CD4-positive, alpha-beta T cell treated with Interleukin-4 for 4 hours (primary cell): ENCODE measurements at places on chromosomes 7 and 10.

DNA sequence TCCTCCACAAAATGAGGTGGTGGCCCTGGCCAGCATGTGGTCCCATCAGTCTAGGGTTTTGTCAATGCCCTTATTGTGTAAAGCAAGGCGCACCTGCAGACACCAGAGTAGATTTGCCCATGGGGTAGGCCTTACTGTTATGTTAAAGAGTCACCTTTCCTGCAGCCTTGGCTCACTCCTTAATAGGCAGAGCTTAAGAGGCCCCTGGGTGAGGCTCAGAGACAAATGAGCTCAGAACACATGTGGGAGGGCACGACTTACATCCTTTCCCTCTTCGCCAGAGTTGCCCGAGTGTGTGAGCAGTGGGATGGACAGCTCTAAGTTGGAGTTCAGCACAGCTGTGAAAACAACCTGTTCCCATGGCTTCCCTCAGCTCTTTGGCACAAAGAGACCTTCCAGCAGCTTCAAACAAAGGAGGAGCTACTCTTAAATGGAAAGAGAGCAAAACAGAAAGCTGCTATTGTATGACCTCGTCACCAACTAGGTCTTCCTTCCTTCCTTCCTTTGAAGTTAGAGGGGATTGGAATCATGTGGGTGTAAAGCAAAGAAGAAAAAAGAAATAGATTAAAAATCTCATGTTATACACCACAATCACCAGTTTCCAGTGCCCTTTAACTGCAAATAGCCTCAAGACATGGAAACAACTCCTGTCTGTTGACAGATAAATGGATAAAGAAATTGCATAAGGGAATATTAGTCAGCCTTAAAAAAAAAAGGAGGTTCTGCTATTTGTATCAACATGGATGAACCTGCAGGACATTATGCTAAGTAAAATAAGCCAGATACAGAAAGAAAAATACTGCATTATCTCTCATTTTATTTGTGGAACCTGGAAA, 11.9 kb upstream of the XPNPEP1 start:
- DNase-seq: peak; percentile 25

- DNase-seq: no peak
Observed at GRCh38 chr10:80464557-80465450, 10.7 kb downstream of the TSPAN14 start.

DNA sequence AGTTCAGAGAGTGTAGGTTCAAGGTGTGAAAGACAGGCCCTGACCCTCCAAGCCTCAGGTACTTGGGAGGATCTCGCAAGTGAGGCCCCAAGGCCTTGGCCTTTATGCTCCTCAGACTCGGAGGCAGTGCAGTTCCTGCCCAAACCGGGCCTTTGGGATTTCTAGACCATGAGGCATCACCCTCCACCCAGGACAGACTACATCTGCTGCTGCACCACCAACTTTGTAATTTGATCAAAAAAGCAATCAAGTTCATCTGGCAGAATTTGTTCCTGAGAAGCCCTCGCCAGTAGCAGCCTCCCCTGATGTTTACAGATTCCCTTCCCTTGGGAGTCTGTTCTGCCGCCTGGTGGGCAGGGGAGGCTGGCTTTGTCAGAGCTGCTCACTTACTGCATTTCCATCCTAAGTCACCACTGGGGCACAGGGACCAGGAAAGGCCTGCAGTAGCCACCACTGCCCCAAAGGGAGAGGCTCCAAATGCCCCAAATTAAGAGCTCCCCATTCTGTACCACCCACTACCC, 2.1 kb downstream of the CAMK2G start:
- DNase-seq: no peak

- DNase-seq: no peak
Observed at GRCh38 chr10:12807096-12807755, 194.3 kb downstream of the CCDC3 start.

DNA sequence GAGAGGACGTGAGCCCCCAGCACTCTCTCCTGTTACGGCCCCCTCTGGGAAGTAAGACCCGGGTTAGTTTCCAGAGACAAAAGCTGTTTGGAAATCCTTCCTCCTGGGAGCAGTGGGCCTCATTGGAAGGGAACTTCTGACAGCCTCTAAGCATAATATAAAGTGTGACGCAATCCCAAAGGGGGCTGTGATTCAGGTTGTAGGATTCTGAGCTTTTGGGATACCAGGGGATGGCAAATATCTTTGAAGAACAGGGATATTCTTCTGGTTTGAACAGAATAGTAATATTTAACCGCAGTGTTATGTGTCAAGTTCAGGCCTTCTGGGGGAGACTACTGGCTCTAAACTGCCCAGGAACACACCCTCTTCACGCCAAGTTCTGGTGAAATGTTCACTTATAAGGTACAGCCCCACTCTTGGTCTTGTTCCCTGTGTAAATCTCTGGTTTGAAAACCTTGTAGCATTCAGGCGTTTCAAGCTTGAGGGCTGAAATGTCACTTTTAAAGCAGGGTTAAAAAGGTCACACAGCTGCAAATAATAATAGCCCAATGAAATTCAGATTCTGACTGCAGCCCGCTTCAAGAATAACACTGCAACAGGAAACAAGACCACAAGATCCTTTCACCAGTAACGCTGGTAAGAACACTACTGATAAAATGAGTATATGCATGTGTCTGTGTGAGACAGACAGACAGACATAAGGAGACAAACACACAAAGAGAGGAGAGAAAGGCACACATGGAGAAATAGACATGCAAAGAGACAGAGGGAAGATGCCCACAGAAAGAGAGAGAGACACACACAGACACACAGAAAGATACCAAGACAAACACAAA, 69.0 kb downstream of the CREB5 start:
- no peak for DNase-seq

- no peak for DNase-seq
Observed at GRCh38 chr7:116731023-116731395, 59.0 kb downstream of the MET start.

- DNase-seq: no peak
Observed at GRCh38 chr7:34225193-34225592, 319.9 kb downstream of the BMPER start.

GRCh38 chr10:2335626-2336025, 598.3 kb upstream of the ADARB2 start:
- no peak for DNase-seq

DNA sequence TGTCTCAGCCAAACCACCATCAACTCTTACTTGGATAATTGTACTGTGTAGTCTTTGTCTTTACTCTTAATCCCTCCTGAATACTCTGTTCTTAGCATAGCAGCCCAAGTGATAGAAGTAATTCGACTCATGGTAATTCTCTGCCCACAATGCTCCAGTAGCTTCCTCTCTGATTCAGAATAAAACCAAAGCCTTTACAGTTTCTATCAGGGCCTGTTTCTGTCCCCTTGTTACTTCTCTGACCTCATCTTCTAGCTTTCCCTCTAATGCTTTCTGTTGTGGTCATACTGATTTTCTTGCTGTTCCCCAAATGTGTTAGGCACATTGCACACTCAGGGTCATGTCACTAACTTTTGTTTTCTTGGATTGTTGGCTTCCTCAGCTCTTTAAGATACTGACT, 8.0 kb downstream of the ZNF518A start:
- DNase-seq: no peak

GRCh38 chr10:3945026-3945425, 160.0 kb upstream of the KLF6 start:
- DNase-seq: no peak

- no peak for DNase-seq
Observed at GRCh38 chr10:11207560-11207844, 189.8 kb downstream of the CELF2 start.

DNA sequence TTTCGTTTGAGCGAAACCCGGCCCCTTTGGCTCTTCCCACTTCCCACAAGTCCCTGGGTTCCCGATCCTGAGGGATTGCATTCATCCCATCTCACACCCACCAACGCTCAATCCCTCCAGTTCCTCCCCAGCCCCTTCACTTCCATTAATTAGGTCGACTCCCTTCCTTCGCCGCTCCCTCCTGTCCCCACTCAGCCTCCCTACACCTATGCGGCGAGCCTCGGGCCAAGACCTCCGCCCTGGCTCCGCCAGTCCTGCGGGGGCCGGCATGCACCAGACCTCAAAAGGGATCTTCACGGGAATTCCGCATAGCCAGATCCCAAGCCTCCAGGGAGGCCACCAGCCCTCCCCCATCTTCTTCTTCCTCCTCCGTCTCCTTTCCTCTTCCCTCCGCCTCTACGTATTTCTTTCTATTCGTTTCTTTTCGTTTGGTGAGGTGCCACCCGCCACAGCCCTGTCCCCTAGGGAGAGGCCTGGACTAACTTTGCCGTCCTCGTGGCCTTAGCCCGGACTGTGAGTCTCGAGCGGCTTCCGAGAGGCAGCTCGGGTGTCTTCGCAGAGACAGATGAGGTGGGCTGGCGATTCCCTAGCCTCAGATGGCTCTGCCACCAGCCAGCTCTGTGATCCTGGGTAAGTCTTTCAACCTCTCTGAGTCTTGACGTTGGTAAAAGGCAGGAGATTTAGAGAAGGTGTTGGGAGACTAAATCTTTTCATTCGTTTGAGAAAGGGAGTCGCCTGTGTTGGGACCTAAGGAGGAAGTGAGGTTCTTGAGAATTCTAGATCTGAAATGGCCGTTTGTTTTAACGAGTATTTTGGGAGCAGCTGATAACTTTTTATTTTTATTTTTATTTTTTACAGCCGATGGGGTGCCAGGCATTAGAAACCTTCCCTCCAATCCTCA, 8.1 kb upstream of the LBX1 start:
- no peak for DNase-seq

DNA sequence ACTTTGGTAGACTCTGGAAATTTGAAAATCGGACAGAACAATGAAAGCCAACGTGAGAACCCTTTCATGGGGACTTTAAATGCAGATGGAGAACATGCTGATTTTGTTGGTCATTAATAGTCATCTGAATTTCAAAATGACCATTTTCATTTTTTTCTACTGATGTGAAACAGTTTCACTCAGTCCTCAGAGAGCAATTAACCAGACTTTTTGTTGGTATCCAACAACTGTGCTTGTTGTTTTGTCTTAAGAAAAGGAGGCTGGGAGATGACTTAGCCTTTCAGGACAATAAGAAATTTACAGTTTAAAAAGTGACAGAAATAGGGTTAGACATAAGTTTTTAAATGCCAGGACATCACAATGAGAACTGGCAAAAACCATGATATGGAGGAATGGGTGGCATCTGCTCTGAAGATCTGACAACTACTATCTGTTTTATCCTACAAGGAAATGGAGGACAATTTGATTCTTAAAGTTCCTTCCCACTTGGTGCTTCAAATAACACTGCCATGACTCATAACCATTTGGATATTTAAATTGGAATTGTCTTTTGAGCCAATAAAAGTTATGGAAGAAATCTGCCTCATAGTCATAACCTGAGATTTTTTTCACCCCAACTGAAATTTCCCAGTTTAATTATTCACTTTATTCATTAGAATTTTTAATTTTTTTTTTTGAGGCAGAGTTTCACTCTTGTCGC, 87.2 kb upstream of the HPS1 start:
- DNase-seq: no peak

DNA sequence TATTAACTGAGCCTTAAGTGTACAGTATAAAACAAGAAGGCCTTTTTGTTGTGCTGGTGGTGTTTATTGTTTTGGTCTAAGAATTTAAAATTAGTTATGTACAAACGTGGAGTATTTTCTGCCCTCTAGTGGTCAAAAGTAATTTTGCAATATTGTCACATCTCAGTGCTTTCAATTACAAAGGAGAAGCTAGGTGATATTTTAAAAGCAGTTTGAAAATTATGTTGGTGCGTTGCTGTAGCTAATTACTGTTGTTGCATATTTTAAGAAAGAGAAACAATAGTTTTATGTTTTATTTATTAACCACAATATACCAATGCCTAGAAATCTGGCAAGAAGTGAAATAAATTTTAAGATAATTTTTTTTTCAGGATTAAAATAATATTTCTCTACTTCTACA, 11.4 kb downstream of the NPVF start:
- DNase-seq: peak; percentile 55

- no peak for DNase-seq
Observed at GRCh38 chr7:1922071-1922869, 252.2 kb downstream of the ELFN1 start.

GRCh38 chr10:23368816-23369640, 24.4 kb upstream of the C10orf67 start:
- peak; percentile 26 for DNase-seq

- no peak for DNase-seq
Observed at GRCh38 chr7:76347710-76348109, 11.1 kb downstream of the YWHAG start.

DNA sequence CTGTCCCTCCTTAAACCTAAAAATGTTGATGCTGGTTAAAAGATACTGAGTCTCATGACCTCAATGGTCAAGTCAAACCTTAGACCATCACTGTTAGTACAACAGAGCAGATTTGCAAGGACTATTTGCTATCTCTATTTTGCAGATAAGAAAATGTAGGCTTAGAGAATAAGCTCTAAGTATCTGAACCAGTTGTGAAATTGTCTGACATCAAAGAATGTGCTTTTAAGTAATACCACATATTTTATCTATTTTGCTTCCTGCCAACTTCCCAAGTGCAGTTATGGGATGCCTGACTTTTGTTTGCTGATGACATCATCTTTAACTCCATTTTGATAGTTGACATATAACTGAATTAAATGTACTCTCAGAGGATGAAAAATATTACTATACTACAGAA, 83.6 kb upstream of the TMEM106B start:
- DNase-seq: no peak

DNA sequence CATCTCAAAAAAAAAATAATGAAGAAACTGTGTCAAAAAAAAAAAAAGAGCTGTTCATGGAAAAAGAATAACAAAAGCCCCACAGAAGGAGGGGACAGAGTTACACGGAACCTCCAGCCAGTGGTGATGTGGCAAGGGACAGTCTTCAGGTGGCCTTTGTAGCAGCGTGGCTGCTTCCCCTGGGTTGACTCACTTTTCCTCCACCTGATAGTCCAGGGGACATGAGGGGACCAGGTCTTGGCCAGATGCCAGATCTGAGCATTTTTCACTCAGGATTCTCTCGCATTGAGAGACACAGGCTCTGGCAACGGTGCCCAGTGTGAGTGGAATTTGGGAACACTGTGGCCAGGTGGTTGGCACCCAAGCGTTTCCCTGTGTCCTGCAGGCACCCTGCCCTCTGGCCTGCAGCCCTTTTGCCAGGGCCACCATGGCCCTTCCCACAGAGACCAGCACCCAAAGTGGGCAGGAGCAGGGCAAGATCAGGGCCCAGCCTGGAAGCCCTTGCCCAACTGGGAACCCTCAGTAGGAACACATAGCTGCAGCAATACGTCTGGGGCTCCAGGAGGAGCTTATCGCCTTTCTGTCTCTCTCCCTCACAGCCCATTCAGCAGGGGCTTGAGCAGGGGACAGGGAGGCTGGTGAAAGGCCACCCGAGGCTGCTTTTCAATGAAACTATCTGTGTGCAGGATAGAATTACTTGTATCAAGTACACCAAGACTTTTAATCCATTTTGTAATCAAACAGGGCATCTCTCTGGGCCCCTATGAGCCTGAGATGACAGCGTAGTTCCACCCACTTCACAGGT, 159.1 kb downstream of the UBE2H start:
- no peak for DNase-seq

GRCh38 chr10:33600381-33600780, 265.9 kb upstream of the NRP1 start:
- DNase-seq: no peak
